ENCODE measurements at places on chromosomes 1 and 21.

DNA sequence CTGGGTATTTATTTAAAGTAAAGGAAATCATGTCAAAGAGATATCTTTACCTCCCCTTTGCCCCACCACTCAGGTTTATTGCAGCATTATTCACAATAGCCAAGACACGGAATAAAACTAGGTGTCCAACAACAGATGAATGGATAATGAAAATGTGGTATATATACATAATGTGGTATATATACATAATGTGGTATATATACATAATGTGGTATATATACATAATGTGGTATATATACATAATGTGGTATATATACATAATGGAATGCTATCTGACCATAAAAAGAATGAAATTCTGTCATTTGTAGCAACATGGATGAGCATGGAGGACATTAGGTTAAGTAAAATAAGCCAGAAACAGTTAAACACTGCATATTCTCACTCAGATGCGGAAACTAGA lies 262.6 kb upstream of the PLXNA2 start:
- DNase-seq, result no peak

DNA sequence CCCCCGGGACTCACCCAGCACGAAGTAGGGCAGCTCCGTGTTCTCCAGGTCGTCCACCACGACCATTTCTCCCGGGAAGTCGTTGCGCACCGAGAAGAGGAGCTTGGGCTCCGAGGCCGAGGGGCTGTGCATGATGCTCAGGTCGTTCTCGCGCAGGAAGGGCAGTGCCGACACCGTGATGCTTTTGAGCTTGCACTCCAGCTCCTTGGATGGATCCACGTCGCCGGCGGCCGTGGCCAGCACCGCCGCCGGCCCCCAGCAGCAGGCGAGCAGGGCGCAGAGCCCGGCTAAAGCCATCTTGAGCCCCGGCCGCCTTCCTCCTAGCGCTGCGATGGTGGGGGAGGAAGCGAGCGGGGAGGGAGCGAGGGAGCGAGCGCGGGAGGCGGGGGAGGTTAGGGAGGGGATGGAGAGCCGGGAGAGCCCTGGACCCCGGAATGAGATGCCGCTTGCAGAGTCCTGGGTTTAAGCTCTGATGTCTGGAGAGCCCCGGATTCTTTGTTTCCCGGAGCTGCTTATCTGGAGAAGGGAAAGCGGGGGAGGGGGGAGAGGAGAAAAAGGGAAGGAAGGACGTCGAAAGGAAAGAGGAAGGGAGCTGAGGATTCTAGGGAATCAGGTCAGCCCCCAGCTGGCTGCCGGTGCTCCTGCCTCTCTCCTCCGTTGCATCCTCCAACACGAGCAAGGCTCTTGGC lies at the start of gene ASTN1:
Gene ASTN1, minus strand, starts transcription at position 333 of the 689 bp plus-strand sequence. Its CDS starts 36 bp downstream, at position 297.
- DNase-seq, result no peak

- DNase-seq, result peak; percentile 69
These were observed 49.6 kb downstream of the HSF2BP start for GRCh38 chr21:43609501-43610340.

DNA sequence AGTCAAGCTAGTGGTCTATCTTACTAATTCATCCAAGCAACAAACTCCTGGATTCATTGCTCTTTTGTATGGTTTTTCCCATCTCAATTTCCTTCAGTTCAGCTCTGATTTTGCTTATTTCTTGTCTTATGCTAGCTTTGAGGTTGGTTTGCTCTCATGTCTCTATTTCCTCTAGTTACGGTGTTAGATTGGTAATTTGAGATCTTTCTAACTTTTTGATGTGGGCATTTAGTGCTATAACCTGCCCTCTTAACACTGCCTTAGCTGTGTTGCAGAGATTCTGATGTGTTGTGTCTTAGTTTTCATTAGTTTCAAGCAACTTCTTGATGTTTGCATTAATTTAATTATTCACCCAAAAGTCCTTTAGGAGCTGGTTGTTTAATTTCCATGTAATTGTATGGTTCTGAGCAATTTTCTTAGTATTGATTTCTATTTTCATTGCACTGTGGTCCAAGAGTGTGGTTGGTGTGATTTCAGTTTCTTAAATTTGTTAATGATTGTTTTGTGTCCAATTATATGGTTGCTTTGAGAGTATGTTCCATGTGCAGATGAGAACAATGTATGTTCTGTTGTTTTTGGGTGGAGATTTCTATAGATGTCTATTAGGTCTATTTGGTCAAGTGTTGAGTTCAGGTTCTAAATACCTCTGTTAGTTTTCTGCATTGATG lies 154.6 kb downstream of the PLPPR5 start:
- no peak for DNase-seq

- peak; percentile 81 for DNase-seq
These were observed 62.9 kb downstream of the TRABD2B start for GRCh38 chr1:47934243-47934805.

GRCh38 chr1:35030756-35031446 lies 844 bp downstream of the ZMYM6 start:
- peak; percentile 62 for DNase-seq

Data from fibroblast of mammary gland (primary cell).